A549 treated with CORT108297 at 1 μM for 4 hours (cell line): ENCODE measurements at places on chromosomes 6 and 20. TPM values are rescaled to one million over a fixed set of nuclear protein-coding genes. Genes with fewer than 3 reads are reported as not detected.

The LPIN3 gene
- total RNA-seq: 8.4 to 14.9 TPM (median 11.1 TPM) in 5 replicates

The SLX4IP gene
- 2.2 to 3.0 TPM (median 2.7 TPM) in 5 replicates for total RNA-seq

The SRMS gene
- not detected in 5 replicates for total RNA-seq

The STX16 gene
- total RNA-seq: 27.6 to 38.2 TPM (median 35.7 TPM) in 5 replicates

The METTL24 gene
- total RNA-seq: not detected in 5 replicates

The GTF3C6 gene
- total RNA-seq: 74.3 to 89.5 TPM (median 84.6 TPM) in 5 replicates

The GNRH2 gene
- 0.12 to 0.53 TPM (median 0.26 TPM) in 4 of 5 replicates, not detected in the other for total RNA-seq

The KCNG1 gene
- 15.0 to 32.1 TPM (median 19.5 TPM) in 5 replicates for total RNA-seq

The HAO1 gene
- not detected in 5 replicates for total RNA-seq

The RTN4IP1 gene
- 8.7 to 11.1 TPM (median 9.5 TPM) in 5 replicates for total RNA-seq

The AKAP12 gene
- total RNA-seq: 94.8 to 169 TPM (median 161 TPM) in 5 replicates

The BPIFB4 gene
- total RNA-seq: not detected in 5 replicates

The OOEP gene
- not detected in 5 replicates for total RNA-seq

The OR2B6 gene
- total RNA-seq: 0.08 to 0.32 TPM (median 0.15 TPM) in 3 of 5 replicates, not detected in the others

The RNF39 gene
- total RNA-seq: 0.03 to 0.07 TPM (median 0.05 TPM) in 3 of 5 replicates, not detected in the others

The TAF4 gene
- 15.6 to 18.2 TPM (median 17.9 TPM) in 5 replicates for total RNA-seq

The MACROD2 gene
- 0.23 to 0.92 TPM (median 0.61 TPM) in 5 replicates for total RNA-seq

The PRDM13 gene
- 0.54 to 1.2 TPM (median 1.1 TPM) in 5 replicates for total RNA-seq

The MRAP2 gene
- total RNA-seq: 1.2 to 1.8 TPM (median 1.3 TPM) in 5 replicates

The MMP24 gene
- 16.9 to 23.3 TPM (median 20.2 TPM) in 5 replicates for total RNA-seq

The OXT gene
- not detected in 5 replicates for total RNA-seq

The SLC17A3 gene
- 0.86 to 1.2 TPM (median 0.99 TPM) in 5 replicates for total RNA-seq

The LGSN gene
- total RNA-seq: 2.6 to 3.7 TPM (median 3.3 TPM) in 5 replicates

The TFAP2A gene
- 14.3 to 17.6 TPM (median 16.4 TPM) in 5 replicates for total RNA-seq

The KCNB1 gene
- total RNA-seq: 0.16 to 0.42 TPM (median 0.25 TPM) in 5 replicates

The MICB gene
- 7.0 to 9.3 TPM (median 7.4 TPM) in 5 replicates for total RNA-seq

The NFATC2 gene
- 6.5 to 8.9 TPM (median 7.6 TPM) in 5 replicates for total RNA-seq

The CAGE1 gene
- 0.03 TPM in 2 of 5 replicates, not detected in the others for total RNA-seq

The ERGIC3 gene
- 213 to 250 TPM (median 243 TPM) in 5 replicates for total RNA-seq

The RBPJL gene
- not detected in 5 replicates for total RNA-seq

The PLCB1 gene
- 0.23 to 0.85 TPM (median 0.70 TPM) in 5 replicates for total RNA-seq

The DBNDD2 gene
- 22.6 to 29.6 TPM (median 26.6 TPM) in 5 replicates for total RNA-seq

The CST5 gene
- total RNA-seq: not detected in 5 replicates

The CD40 gene
- 3.4 to 5.3 TPM (median 4.8 TPM) in 5 replicates for total RNA-seq

The PRSS16 gene
- total RNA-seq: 3.0 to 3.6 TPM (median 3.2 TPM) in 5 replicates

The RBM38 gene
- total RNA-seq: 24.0 to 36.3 TPM (median 34.7 TPM) in 5 replicates

The MYBL2 gene
- 71.5 to 82.4 TPM (median 76.0 TPM) in 5 replicates for total RNA-seq

The VNN1 gene
- 0.06 to 0.10 TPM (median 0.06 TPM) in 5 replicates for total RNA-seq

The SDC4 gene
- total RNA-seq: 106 to 130 TPM (median 122 TPM) in 5 replicates

The COL9A1 gene
- 0.03 to 0.05 TPM in 2 of 5 replicates, not detected in the others for total RNA-seq

The PKIB gene
- 0.50 to 1.2 TPM (median 0.78 TPM) in 5 replicates for total RNA-seq

The SLC13A3 gene
- total RNA-seq: 0.07 TPM in 1 of 5 replicates, not detected in the others

The EYS gene
- total RNA-seq: 0.01 to 0.19 TPM (median 0.13 TPM) in 4 of 5 replicates, not detected in the other

The CSTF1 gene
- total RNA-seq: 37.2 to 41.4 TPM (median 38.3 TPM) in 5 replicates

The CCN5 gene
- 24.5 to 42.8 TPM (median 29.3 TPM) in 5 replicates for total RNA-seq

The BPIFB1 gene
- total RNA-seq: 0.07 to 0.22 TPM (median 0.14 TPM) in 3 of 5 replicates, not detected in the others

The BPI gene
- not detected in 5 replicates for total RNA-seq

The SMOC2 gene
- total RNA-seq: not detected in 5 replicates

The CDH4 gene
- total RNA-seq: 6.1 to 9.5 TPM (median 7.1 TPM) in 5 replicates

The CDYL gene
- total RNA-seq: 25.6 to 30.5 TPM (median 27.2 TPM) in 5 replicates

The FABP7 gene
- not detected in 5 replicates for total RNA-seq

The SLC17A9 gene
- total RNA-seq: 0.03 to 0.13 TPM (median 0.08 TPM) in 4 of 5 replicates, not detected in the other

The ZNF311 gene
- 0.07 to 0.21 TPM (median 0.18 TPM) in 5 replicates for total RNA-seq

The GPX5 gene
- not detected in 5 replicates for total RNA-seq

The CAP2 gene
- total RNA-seq: 11.3 to 15.2 TPM (median 12.8 TPM) in 5 replicates

The CLVS2 gene
- total RNA-seq: 0.08 to 0.16 TPM (median 0.14 TPM) in 5 replicates

The TMEM217 gene
- total RNA-seq: 0.54 to 1.3 TPM (median 0.75 TPM) in 5 replicates

The MAPK13 gene
- 0.55 to 1.3 TPM (median 0.73 TPM) in 5 replicates for total RNA-seq
